ENCODE measurements at places on chromosomes 5 and 9.

- DNase-seq: peak; percentile 62
Measured at GRCh38 chr9:107484117-107484723, 5.3 kb downstream of the KLF4 start.

- no peak for DNase-seq
Measured at GRCh38 chr5:137631453-137631852, 104.4 kb downstream of the KLHL3 start.

GRCh38 chr5:156020647-156021046, 306.3 kb upstream of the SGCD start:
- no peak for DNase-seq

GRCh38 chr5:160020266-160020770, 11.4 kb downstream of the TTC1 start:
- DNase-seq: no peak

GRCh38 chr9:111144741-111145140, 106.5 kb upstream of the LPAR1 start:
- no peak for DNase-seq

DNA sequence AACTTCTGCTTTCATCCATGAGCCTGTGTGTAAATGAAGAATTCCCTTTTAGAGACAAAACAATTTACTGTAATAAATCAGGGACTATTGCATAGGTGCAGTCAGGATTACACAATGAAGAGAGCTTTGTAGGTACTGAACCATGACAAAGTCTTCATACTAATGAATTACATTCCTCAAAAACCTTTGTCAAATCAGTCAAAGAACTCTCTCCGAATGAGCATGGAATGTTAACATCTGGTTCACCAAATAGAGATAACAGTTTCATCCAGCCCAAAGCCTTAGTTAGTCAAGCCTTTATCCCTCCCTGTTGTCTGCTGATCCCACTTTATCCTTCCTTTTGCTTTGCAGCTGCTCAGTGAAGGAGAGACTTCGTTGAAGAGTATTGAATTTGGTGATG, 62.9 kb upstream of the DMRTA1 start:
- DNase-seq: no peak

GRCh38 chr5:164002628-164003027, 497.2 kb downstream of the MAT2B start:
- no peak for DNase-seq

DNA sequence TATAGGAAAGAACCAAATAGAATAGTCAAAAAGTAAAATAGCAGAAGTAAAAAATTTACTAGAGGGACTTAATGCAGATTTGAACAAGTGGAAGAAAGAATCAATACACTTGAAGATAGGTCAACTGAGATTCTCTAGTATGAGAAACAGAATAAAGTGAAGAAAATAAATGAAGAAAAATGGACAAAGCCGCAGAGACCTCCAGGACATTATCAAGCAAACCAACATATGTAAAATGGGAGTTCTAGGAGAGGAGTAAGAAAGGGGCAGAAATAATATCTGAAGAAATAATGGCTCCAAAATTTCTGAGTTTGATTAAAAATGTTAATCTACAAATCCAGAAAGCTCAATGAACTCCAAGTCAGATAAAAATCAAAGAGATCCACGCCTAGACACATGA, 70.0 kb upstream of the ZBTB43 start:
- no peak for DNase-seq

DNA sequence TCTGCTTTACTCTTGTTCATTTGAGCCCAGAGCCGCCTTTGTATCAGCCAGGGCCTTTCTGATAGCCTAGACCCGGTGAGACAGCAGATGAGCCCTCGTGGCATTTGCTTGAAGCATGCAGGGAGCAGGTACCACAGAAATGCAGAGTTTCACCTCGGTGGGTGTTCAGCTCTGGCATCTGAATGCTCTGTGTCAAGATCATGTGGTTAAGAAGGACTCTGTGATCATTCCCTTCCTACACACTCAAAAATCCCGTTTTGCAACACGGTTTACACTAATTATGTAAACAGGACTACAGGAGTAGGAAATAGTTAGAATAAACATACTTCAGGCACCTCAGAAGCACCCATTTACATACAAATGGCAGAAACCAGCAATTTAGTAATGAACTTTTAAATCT, 67.2 kb downstream of the MVB12B start:
- DNase-seq: no peak

DNA sequence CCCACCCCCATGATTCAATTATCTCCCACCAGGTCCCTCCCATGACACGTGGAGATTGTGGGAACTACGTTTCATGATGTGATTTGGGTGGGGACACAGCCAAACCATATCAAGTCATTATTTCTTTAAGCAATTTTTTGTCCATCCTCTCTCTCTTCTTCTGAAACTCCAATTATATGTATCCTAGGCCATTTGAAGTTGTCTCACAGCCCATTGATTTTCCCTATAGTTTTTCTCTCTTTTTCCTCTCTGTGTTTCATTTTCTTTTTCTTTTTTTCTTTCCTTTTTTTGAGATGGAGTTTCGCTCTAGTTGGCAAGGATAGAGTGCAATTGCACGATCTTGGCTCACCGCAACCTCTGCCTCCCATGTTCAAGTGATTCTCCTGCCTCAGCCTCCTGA, 101.9 kb upstream of the CXCL14 start:
- no peak for DNase-seq

- no peak for DNase-seq
Measured at GRCh38 chr9:102518324-102518723, 476.8 kb upstream of the CYLC2 start.

DNA sequence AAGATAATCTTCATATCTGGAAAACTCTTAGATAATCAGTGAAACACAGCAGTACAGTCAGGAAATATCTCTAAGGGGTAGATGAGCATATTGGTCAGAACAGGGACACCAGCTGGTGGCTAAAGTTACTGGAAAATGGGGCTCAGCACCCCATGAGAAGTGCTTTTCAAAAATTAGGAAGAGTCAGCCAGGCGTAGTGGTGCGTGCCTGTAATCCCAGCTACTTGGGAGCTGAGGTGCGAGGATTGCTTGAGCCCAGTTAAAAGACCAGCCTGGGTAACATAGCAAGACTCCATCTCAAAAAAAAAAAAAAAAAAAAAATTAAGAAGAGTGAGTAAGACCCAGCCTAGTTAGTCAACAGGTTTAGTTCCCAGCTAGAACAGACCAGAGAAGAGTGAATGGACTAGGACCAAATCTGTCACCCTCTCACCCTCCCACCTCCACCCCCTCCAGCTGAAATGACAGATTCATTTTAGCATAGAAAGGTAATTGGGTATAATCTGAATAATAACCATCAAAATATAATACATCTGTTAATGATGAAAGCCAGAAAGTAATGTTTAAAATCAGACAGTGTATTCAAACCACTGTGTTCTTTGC, 120.9 kb downstream of the CDC42SE2 start:
- DNase-seq: no peak

DNA sequence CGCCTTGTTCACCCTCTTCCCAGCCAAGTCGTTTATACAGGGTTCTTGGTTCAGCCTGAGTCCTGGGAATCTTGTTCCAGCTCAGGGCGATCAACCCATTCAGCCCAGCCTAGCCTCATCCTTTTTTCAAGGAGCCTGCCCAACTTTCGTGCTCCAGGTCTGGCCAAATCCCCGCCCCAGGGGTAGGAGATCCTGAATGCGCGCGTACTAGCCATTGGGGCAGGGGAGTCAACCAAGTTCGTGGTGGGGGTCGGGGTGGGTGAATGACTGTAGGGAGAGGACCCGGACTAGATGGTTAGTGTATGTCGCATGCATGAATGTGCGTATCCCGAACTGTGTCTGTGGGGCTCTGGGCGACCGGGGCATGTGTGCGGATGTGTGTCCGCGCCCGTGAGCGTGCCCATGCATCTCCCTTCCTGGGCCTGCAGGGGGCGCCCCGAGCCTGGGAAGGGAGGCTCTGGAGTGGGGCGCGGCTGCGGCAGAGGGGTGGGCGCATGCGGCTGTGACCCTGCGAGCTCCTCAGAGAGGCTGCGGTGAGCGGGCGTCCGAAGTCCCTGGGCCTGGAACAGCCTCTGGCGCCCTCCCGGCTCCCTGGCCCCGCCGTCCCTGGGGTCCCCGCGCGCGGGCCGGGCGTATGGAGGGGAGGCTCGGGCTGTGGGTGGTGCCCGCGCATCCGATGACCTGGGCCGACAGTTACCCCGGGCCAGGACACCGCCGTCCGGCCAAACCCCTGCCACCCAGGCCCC, 8.7 kb downstream of the CCL21 start:
- DNase-seq: peak; percentile 74

DNA sequence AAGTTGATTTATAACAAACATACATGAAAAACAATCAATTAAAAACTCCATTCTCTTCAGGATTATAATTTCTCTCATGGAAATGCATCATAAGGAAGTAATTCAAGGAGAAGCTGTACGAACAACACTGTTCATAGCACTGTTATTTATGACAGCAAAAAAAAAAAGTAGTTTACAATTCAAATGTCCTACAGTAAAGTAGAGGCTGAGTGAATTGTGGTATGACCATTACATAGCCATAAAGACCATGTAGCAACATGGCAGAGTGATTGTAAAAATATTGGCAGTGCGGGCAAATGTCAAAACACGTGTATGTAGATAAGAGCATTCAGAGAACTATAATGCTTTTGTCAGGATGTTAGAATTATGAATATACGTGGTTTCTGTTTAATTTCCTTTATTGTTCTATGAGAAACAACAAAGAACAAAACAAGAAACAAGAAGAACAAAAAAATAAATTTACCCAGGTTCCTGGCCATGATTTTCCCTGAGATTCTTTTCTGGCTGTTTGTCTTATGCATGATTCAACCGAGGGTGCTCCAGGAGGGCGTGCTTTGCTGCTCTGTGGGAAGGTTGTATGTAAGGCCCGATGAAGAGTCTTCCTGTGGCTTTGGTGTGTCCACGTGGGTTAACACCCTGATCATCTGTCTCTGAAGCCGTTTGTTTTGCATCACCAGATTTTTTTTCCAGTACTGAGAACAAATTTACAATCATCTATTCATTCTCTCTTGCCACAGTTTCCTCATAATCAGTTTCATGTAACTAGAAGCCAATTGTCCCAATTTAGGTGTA, 28.8 kb downstream of the GCNT4 start:
- no peak for DNase-seq

All from G401 (cell line).